RKO (cell line): ENCODE measurements at places on chromosomes 6 and 20.

- DNase-seq, result no peak
Observed at GRCh38 chr6:7647504-7647903, 57.5 kb downstream of the SNRNP48 start.

DNA sequence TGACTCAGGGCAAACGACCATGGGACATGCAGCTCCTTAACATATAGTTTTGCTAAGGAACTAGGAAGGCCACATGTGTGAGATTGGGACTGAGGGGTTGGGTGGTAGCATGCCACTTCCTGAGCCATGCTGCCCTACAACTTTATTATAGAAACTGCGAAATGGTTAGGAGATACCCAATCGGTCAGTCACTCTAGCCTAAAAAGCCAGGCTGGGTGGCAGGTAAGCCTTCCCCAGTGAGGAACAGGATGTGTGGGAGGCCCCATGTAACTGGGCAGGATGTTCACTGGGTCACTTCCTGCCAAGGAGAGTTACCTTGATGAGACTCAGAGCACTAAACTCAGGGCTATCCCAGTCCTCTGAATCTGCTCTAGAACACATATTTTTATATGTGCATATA lies 123.5 kb downstream of the MAP3K7 start:
- no peak for DNase-seq

GRCh38 chr6:6588064-6588923 lies at the start of gene LY86:
Gene LY86, plus strand, starts transcription at chr6:6588720. Its CDS starts 15 bp downstream, at chr6:6588735.
- no peak for DNase-seq

- DNase-seq, result no peak
Observed at GRCh38 chr6:17423026-17423425, 29.6 kb downstream of the CAP2 start.

GRCh38 chr6:8659404-8660189 lies 224.3 kb upstream of the SLC35B3 start:
- no peak for DNase-seq

GRCh38 chr6:169903122-169903521 lies 151.7 kb downstream of the ERMARD start:
- no peak for DNase-seq

DNA sequence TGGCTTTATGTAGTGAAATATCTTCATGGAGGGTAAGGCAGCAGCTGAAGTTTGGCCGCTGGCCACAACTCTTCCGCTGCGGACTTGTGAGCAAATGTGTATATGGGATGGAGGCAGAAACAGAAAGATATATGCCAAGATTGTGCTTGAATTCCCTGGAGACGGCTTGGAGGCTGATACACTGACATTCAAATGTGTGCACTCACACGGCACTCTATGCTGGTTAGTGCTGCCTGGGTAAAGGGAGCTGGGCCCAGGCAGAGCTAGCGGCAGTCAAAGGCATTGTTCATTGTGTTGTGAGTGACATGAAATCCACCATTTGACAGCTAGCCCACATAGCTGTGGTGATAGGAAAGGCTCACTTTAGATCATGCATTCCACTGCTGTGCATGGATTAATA lies 202.7 kb downstream of the CLIC5 start:
- DNase-seq, result no peak

DNA sequence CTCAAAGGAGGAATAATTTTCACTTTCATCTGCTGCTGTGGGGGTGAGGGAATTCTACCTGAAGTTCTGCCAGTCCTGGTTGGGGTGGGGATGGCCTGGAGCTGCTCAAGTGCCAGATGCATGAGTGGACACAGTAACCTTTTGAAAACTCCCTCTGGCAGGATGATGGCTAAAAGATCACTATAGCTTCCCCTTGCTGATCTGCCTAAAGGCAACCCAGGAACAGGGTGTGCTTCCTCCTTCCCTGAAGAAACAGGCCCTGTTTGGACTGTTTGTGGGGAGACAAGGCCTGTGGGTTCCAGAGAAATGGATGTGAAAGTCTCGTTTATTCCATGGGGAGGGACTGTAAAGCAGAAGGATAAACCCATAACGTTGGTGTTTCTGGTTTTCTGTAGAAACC lies 176.9 kb downstream of the DTNBP1 start:
- no peak for DNase-seq

GRCh38 chr6:127058027-127058426 lies 60.4 kb upstream of the RSPO3 start:
- peak; percentile 47 for DNase-seq
